Stimulated activated CD4-positive, alpha-beta T cell treated with anti-CD3 and anti-CD28 coated beads, Interleukin-1b, Interleukin-23, amount 100 ng/mL, for 4 hours (primary cell): ENCODE measurements at places on chromosomes 11 and 22.

DNA sequence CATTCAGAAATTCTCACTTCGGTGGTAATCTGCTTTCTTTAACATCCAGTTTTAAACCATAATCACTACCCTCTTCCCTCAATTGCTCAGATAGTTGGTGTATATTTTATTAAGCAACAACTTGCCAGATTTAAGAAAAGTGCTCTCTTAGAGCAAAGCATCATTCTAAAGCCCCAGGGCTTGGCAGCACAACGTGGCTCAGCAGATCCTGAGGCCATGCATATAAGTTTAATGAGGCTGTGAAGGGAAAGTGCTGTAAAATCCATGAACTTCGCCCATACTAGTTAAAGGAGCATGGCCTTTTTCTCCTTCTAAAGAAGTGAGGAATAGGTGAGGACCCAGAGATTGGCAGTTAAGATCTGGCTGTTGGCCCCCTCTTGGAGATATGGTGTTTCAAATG is 482.3 kb upstream of the CCDC90B start:
- DNase-seq, result no peak

DNA sequence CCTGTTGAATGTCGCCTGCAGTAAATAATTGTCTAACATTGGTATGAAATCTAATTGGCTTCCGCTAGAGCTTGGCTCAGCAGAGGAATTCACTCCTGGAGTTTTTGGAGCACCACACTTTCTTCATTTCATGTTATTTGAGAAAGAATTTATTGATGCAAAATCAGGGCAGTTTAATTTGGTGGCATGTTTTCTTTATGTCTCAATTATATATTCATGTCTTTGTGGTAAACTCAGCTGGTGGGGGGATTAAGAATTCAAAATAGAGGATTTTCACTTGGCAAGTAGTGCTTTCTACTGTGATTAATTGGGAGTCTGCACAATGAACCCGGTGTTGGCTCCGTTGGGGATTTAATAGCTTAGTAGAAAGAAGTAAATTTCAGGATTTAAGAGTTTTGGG is 784.4 kb downstream of the NTM start:
- DNase-seq, result no peak

GRCh38 chr22:35686298-35686697 is 31.4 kb upstream of the APOL5 start:
- DNase-seq, result no peak

DNA sequence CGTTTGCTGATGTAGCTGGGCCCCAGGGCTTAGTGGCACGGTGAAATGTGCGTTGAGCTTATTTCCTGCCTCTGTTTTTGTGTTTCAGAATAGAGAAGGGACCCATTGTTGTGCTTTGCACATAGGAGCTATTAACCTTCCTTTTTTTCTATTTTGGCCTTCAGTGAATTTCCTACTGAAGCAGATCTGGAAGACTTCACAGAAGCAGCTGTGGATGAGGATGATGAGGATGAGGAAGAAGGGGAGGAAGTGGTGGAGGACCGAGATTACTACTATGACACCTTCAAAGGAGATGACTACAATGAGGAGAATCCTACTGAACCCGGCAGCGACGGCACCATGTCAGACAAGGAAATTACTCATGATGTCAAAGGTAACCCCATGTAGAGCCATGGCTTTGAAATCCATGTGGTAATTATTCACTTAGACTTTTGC is 37.4 kb upstream of the ST14 start:
- DNase-seq, result no peak

DNA sequence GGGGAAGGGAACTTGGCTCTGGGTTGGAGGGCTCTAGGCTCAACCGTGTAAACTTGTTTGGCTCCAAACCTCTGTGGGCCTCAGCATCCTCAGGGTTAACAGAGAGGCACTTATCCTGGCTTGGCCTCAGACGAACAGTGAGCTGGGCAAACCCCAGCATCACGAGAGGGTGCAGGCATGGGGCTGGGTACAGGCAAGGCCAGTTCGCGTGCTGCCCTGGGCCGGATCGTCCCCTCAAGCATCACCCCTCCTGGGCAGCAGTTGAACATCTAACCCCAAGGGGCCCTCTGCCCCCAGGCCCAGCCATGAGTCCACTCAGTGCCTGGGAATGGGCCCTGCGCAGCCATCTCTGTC is 1.9 kb downstream of the EHBP1L1 start:
- DNase-seq, result no peak

GRCh38 chr11:71386202-71386601 is 62.0 kb downstream of the DHCR7 start:
- no peak for DNase-seq

GRCh38 chr11:77374611-77375031 is 73.1 kb upstream of the GDPD4 start:
- DNase-seq, result no peak

- DNase-seq, result no peak
These were observed 163.8 kb downstream of the CWF19L2 start for GRCh38 chr11:107293677-107294344.

- DNase-seq, result no peak
These were observed 30.3 kb downstream of the LAYN start for GRCh38 chr11:111570796-111571195.

DNA sequence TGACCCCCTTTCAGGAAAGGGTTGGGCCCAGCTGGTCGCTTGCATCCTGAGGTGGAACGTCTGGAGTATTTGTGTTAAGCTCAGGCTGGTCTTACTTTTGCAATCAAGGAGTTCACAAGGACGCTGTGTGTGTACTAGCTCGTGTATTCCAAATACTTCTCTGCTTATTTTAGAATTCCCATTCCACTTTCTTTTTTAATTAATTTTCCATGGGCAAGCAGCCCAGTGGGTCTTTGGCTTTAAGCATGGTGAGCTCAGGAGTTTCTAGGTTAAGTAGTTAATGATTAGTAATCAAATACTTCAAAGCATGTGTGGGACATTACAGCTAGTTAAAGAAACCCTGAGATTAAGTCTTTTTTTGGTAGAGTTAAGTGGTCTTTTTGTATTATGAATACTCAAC is 68.6 kb downstream of the CSNK2A3 start:
- no peak for DNase-seq

DNA sequence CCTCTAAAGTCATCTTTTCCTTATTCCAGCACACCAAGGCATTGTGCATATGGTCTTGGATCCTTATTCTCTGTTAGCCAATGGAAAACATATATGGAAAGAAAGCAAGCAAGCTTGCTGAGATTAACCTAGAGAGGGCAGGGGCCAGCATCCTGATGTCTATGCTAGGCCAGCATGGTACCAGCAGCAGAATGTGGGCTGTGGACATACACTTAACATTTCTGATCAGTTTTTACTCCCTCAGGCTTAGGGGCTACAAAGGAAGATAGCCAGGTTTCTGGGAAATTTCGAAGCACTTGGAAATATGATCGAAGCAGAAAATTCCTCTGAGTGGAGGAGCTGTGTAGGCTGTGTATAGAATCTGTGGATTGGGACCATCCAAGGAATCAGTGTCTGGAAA is 67.0 kb downstream of the ST3GAL4 start:
- DNase-seq, result no peak

DNA sequence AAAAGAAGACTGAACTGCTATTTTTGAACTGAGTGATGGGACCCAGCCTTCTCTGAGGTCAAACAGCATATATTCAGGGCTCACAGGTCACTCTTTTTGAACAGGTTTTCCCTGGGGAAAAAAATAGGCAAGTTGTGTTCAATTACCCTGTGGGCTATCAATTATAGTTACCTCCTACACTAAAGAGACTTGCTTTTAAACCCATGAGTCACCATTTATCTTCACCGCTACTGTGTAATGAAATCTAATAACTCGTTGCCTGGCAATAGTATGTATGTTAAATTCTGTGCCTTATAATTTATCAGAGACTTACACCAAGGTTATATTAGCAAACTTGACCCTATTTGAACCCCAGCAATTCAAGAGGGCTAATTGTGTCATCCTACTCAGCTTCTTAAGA is 98.5 kb downstream of the CYP2R1 start:
- no peak for DNase-seq

GRCh38 chr22:16989915-16990314 is 18.1 kb downstream of the GAB4 start:
- DNase-seq, result no peak

GRCh38 chr11:77082838-77083565 is 16.2 kb downstream of the CAPN5 start:
- DNase-seq, result peak; percentile 10

DNA sequence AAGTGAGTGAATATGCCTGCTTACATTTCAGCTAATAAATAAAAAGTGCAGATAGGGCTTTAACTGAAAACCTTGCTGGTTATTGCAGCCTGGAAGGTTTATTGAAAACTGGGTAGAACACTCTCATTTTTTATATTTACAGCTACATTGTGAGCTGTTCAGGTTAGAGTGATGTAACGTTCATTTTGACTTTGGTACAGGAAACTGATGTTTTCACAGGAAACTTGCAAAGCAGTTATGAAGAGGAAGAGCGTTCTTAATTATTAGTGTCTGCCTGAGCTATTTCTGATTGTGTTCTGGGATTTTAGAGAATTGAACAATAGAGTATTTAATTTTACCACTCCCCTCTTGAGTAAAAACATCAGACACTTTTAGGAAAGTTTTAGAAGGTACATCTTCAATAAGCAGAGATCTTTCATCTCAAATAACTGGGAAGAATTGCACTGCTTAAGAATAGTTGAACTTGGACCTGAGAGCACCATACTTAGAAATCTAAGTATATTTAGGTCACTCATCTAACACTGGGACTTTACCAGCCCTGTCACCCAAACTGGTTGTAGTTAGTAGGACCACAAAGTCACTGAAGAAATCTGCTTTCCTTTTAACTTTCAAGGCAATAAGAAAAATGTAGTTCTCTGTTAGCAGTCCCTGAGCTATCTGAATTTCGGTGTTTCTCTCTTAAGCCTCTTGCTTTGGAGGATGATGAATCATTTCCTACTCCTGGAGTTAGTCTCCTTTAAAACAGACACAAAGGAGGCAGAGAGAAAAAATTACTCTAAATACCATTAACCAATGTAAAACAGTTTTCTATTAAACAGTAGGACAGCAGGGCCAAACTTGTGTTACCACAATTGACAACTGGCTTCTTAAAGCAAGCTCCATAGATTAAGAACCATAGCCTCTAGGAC is 128.6 kb upstream of the DDI1 start:
- DNase-seq, result no peak

GRCh38 chr22:43946384-43946667 is 8.9 kb upstream of the SAMM50 start:
- DNase-seq, result no peak

- DNase-seq, result peak; percentile 23
These were observed 37.2 kb upstream of the ETS1 start for GRCh38 chr11:128624269-128625175.

DNA sequence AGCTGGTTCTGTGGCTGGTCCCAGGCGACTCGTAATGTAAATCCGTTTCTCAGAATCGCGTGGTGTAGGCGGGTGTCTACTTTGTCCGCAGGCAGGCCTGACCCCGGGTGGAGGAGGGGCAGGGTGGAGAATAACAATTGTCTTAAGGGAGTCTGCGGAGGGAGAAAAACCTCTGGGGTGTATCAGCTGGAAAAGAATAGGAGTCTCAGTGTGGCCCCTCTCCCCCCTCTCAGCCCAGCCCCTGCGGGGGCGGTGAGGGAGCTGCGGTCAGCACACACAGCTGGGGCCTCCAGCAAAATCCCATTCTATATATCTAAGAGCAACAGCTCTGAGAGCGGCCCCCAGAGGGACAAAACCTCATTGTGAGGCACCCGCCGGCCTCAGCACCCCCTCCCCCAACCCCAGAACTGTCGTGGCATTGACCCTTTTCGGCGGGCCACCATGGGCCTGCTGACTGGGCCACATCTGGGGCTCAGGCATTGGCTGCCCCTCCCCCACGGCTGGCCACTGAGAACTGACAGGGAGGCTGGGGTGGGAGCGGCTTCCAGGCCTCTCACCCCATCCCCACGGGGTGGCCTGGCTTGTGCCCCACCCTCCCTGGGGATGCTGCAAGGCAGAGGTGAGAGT is 2.7 kb upstream of the MYRF start:
- no peak for DNase-seq

DNA sequence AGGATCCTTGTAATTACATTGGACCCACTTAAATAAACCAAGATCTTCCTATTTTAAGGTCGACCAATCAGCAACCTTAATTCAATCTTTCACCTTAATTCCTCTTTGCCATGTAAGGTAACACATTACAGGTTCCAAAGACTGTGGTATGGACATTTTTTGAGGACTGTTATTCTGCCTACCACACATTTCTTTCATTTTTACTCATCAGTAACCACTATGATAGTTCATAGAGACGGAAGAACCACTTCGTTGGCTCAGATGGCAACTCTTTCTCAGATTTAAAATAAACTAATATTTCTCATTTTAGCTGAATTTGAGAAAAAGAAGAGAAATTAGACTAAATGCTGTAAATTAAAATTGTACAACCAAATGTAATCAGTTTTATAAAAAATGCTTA is 96.3 kb downstream of the PAX6 start:
- DNase-seq, result no peak

- DNase-seq, result no peak
These were observed 29.8 kb upstream of the CREB3L1 start for GRCh38 chr11:46247659-46248058.

- no peak for DNase-seq
These were observed 18.6 kb upstream of the EHF start for GRCh38 chr11:34602245-34602644.

GRCh38 chr22:21594865-21595452 is 27.4 kb downstream of the UBE2L3 start:
- no peak for DNase-seq

GRCh38 chr11:34823197-34823596 is 93.0 kb downstream of the APIP start:
- DNase-seq, result no peak

DNA sequence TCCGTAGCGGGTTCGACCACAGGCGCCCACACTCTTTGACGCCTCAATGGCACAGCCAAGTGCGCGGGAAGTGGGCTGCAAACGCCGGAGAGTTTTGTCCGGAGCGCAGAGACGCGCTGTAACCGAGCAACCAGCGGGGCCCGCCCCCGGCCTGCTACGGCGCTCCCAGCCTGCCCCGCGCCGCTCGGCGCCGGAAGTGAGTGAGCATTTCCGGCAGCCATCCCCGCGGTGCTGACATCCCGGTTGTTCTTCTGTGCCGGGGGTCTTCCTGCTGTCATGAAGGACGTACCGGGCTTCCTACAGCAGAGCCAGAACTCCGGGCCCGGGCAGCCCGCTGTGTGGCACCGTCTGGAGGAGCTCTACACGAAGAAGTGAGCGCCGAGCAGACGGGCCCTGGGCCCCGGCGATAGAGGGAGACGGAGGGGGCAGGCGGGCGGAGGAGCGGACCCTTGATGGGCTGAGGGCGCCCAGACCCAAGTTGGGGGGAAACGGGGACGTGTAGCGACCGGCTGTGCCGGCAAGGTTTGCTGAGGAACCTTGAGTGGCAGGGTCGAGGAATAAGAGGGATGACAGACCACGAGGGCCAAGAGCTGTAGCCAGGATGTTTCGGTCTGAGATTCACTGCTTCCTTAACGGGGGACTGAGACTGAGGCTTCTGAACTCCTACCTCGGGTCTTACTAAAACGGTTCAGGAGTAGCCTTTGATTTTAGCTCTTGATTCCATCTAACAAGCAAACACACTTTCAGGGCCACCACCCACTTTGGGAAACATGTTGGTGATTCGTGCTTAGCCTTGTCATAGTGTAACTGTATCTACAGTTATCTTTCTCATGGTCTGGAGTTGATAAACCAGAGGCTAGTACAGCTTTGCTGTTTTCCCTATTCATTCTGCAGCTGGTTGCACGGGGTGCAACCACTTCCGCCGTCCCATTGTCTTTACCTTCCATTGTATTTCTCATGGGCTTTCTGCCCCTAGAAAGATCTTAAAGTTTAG is at the start of gene PSMD13:
Gene PSMD13 (plus strand): TSS at position 203 of the 994 bp plus-strand sequence. CDS start 74 bp downstream, at position 277.
- peak; percentile 75 for DNase-seq
